Right lobe of liver (tissue), 6 donors: ENCODE measurements at places on chromosomes 6 and 20.

GRCh38 chr6:162078126-162078525 lies 649.4 kb downstream of the PRKN start:
- no peak for DNase-seq
- H3K4me1 ChIP-seq = no peaks in the 10 kb centered on the region
- H3K27ac ChIP-seq = no peak overlapping the region
- H3K4me3 ChIP-seq = no peak overlapping the region

- no peak for DNase-seq
- H3K36me3 ChIP-seq = no peaks in the 10 kb centered on the region
- H3K27me3 ChIP-seq = no peaks in the 10 kb centered on the region
- no peak overlapping the region for H3K27ac ChIP-seq
- no peak overlapping the region for H3K4me3 ChIP-seq
These were observed 35.0 kb downstream of the BTBD9 start for GRCh38 chr6:38604700-38605099.

DNA sequence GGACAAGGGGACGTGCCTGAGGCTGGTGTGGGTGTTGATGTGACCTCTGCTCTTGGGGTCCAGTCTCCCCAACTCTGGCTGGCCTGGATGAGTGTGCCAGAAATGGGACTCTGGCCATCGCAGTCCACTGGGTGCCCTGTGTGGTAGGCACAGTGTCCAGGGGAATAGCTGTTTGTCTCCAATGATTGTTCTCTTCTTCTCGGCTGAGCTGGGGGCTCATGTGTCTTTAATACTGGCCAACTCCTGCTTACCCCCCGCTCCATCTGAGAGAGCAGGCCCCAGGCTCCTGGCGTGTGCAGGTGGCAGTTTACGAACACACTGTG lies 45.0 kb downstream of the RBM38 start:
- no peaks in the 10 kb centered on the region for H3K27me3 ChIP-seq
- no peak for DNase-seq
- no peak overlapping the region for H3K4me3 ChIP-seq
- peak overlapping the region; percentile 84 for H3K27ac ChIP-seq
- no peaks in the 10 kb centered on the region for H3K36me3 ChIP-seq

DNA sequence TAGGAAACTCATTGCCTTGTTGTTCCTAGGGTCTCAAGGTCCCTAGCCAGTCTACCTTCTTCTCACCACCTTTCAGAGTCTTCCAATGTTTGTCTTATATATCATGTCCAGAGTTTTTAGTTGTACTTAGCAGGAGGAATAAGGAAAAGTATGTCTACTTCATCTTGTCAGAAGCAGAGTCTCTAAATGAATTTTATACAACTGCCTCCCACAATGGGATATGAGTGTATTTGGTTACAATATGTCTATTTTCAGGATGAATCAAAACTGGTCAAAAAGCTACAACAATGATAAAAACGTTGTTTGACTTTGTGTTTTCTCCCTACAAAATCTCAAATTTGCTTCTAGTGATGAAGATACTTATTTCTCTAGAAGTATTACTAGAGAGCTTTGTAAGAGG lies 7.0 kb downstream of the GLO1 start:
- no peaks in the 10 kb centered on the region for H3K4me1 ChIP-seq
- no peaks in the 10 kb centered on the region for H3K36me3 ChIP-seq
- no peaks in the 10 kb centered on the region for H3K27me3 ChIP-seq

- H3K27me3 ChIP-seq = no peaks in the 10 kb centered on the region
- H3K27ac ChIP-seq = no peak overlapping the region
- no peaks in the 10 kb centered on the region for H3K4me1 ChIP-seq
- DNase-seq = no peak
- no peaks in the 10 kb centered on the region for H3K36me3 ChIP-seq
These were observed 116.0 kb upstream of the JARID2 start for GRCh38 chr6:15129887-15130286.

DNA sequence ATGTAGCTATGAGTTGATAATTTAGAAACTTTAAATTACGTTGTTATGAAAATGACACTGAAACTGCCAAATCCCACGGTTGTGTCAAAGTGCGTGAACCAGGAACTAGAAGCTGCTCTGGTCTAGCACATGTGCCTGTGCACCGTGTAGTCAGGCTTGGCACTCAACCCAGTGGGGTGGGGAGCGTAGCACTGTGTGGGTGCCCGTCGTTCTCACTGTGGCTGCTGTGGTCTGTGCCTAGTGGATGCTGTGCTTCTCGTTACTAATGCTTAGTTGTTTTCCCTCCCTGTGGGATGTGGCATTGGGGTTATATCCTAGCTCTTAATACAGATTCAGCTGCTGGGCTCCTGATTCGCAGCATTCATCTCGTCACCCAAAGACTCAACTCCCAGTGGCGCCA lies 46.2 kb upstream of the ADIG start:
- DNase-seq = no peak
- peaks cover 20% of the 10 kb centered on the region for H3K36me3 ChIP-seq
- H3K27ac ChIP-seq = no peak overlapping the region
- H3K4me1 ChIP-seq = no peaks in the 10 kb centered on the region
- no peaks in the 10 kb centered on the region for H3K27me3 ChIP-seq

GRCh38 chr20:33604084-33604990 lies 57.8 kb upstream of the C20orf144 start:
- H3K27me3 ChIP-seq = no peaks in the 10 kb centered on the region
- H3K27ac ChIP-seq = peak overlapping the region; percentile 12
- H3K4me3 ChIP-seq = no peak overlapping the region
- DNase-seq = no peak
- H3K4me1 ChIP-seq = no peaks in the 10 kb centered on the region
- H3K36me3 ChIP-seq = no peaks in the 10 kb centered on the region

GRCh38 chr6:106186172-106186571 lies 100.0 kb downstream of the PRDM1 start:
- no peaks in the 10 kb centered on the region for H3K4me1 ChIP-seq
- no peak for DNase-seq
- H3K27ac ChIP-seq = no peak overlapping the region
- no peaks in the 10 kb centered on the region for H3K27me3 ChIP-seq
- H3K4me3 ChIP-seq = no peak overlapping the region

- H3K4me1 ChIP-seq = peaks cover 8% of the 10 kb centered on the region
- peak; percentile 81 for DNase-seq
- no peak overlapping the region for H3K4me3 ChIP-seq
- H3K27me3 ChIP-seq = no peaks in the 10 kb centered on the region
These were observed 156.0 kb downstream of the CEBPB start for GRCh38 chr20:50346374-50347283.

- H3K27ac ChIP-seq = no peak overlapping the region
- H3K4me1 ChIP-seq = no peaks in the 10 kb centered on the region
- H3K4me3 ChIP-seq = no peak overlapping the region
- no peak for DNase-seq
These were observed 18.3 kb upstream of the NHSL1 start for GRCh38 chr6:138517635-138518034.

- peak; percentile 36 for DNase-seq
- H3K27me3 ChIP-seq = no peaks in the 10 kb centered on the region
- H3K36me3 ChIP-seq = no peaks in the 10 kb centered on the region
- no peak overlapping the region for H3K27ac ChIP-seq
- H3K4me3 ChIP-seq = no peak overlapping the region
These were observed 956 bp downstream of the CHRNA4 start for GRCh38 chr20:63359937-63360849.

DNA sequence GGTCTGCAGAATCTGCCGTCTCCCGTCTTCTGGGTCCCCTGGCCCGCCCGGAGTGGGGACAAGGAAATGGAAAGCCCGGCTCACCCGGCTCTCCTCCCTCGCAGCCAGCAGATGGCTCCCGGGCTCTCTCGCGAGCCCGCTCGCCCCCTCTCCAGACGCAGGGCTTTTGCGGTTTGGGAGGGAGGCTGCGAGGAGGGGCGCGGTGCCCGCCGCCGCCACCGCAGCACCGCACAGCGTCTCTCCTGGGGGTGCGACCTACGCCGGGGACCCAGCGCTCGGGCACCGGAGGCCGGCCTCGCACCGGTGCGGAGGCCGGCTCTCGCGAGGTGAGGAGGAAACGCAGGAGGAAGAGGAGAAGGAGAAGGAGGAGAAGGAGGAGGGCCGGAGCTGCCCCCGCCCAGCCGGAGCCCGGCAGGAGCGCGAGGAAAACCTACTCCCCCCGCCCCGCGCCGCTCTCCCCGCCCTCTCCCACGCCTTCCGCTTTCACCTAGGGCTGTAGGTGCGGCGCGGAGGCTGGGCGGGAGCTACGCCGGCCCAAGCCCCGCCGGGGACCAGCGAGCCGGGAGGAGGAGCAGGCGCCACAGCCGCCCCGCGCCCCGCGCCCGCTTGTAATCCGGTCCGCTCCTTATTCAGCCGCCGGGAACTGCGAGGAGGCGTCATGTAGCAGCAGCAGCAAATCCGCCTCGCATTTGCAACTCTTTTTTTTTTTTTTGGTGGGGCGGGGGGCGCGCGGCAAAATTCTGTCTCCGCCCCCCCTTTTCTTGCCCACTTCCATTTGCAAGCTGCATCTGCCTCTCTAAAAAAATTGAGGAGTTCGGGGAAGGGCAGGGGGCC lies at the start of gene CARMIL1:
Gene CARMIL1 (plus strand): TSS at position 461 of the 834 bp plus-strand sequence. CDS start 422 bp downstream, outside the sequence.
- H3K27ac ChIP-seq = peak within 1 kb of the TSS; percentile 62

GRCh38 chr20:13102694-13103093 lies 93.9 kb downstream of the SPTLC3 start:
- H3K4me1 ChIP-seq = no peaks in the 10 kb centered on the region
- H3K27ac ChIP-seq = no peak overlapping the region
- H3K36me3 ChIP-seq = no peaks in the 10 kb centered on the region
- no peaks in the 10 kb centered on the region for H3K27me3 ChIP-seq
- H3K4me3 ChIP-seq = no peak overlapping the region
- no peak for DNase-seq

- H3K4me3 ChIP-seq = no peak overlapping the region
- DNase-seq = no peak
- no peaks in the 10 kb centered on the region for H3K27me3 ChIP-seq
- H3K36me3 ChIP-seq = no peaks in the 10 kb centered on the region
- no peaks in the 10 kb centered on the region for H3K4me1 ChIP-seq
- H3K27ac ChIP-seq = no peak overlapping the region
These were observed 193.7 kb downstream of the EYA2 start for GRCh38 chr20:47088335-47088734.

- H3K36me3 ChIP-seq = no peaks in the 10 kb centered on the region
- H3K27ac ChIP-seq = peak within 1 kb of the TSS; percentile 96
- peak; percentile 93 for DNase-seq
- H3K4me1 ChIP-seq = no peaks in the 10 kb centered on the region
These were observed at the start of gene TSHZ2 for GRCh38 chr20:52972190-52972937. Gene TSHZ2 (plus strand): TSS chr20:52972358. CDS start chr20:52973294, 936 bp downstream.

- DNase-seq = no peak
- H3K27me3 ChIP-seq = no peaks in the 10 kb centered on the region
- H3K36me3 ChIP-seq = no peaks in the 10 kb centered on the region
- H3K4me1 ChIP-seq = no peaks in the 10 kb centered on the region
- H3K27ac ChIP-seq = no peak overlapping the region
- no peak overlapping the region for H3K4me3 ChIP-seq
These were observed 98.7 kb upstream of the FUT9 start for GRCh38 chr6:95917034-95917433.

DNA sequence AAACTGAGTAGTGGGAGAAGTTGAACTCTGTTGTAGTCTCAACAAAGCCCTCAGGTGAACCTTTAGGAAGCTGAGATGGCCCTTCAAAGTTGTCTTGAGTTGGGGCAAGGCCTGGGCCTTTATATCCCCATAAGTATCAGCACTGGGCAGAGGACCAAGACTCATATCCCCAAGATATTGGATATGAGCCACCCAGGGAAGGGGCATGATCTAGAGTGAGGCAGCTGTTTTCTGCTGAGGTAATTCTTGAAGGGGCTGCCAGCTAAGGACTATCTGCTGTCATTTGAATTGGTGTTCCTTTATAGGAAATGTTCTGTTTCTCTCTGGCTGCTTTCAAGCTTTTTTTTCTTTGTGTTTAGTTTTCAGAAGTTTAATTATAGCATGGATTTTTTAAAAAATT lies 140.7 kb upstream of the FLRT3 start:
- no peak overlapping the region for H3K4me3 ChIP-seq
- H3K36me3 ChIP-seq = no peaks in the 10 kb centered on the region
- no peaks in the 10 kb centered on the region for H3K27me3 ChIP-seq
- DNase-seq = no peak

GRCh38 chr6:51137777-51138176 lies 319.1 kb downstream of the TFAP2B start:
- no peaks in the 10 kb centered on the region for H3K36me3 ChIP-seq
- DNase-seq = no peak
- H3K4me3 ChIP-seq = no peak overlapping the region

- H3K27me3 ChIP-seq = no peaks in the 10 kb centered on the region
- H3K27ac ChIP-seq = no peak overlapping the region
- H3K4me1 ChIP-seq = no peaks in the 10 kb centered on the region
These were observed 24.5 kb downstream of the PYGB start for GRCh38 chr20:25272223-25273000.

DNA sequence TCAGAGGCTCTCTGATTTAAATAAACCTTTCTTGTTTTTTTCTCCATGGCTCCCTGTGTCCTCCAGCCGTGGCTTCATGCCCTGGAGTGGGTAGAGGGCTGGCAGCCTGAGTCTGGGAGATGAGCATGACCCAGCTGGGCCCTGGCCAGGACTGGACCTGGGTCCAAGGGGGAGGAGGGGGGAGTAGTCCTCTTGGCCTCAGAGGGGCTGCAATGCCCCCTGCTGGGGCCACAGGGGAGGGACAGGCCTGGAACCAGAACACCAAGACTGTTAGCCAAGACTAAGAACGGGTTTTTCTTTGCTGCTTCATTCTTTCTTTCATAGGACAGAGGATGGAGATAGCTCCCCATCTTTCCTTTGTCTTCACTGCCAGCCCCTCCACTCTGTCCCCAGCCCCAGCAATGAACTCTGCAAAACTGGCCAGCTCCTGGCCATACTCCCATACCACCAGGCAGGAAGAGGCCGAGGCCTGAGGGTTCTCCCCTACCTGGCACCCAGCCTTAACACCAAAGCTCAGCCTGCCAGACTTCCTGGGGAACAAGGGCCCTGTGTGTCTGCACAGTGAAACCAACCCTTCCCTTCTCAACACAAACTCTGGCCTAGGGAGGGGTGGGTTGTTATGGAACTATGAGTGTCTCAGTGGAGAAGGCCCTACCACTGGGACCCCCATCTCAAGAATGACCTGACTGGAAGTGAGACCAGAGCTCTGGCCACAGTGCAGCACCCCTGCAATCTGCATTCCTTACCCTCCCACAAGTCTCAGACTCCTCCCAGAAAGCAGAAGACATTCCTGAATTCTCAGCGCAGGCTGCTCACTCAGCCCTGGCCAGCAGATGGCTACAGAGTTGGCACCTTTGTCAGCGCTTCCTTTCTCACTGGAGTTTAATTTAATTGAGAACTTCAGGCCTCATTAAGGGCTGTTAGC lies 11.0 kb downstream of the SLC29A1 start:
- DNase-seq = peak; percentile 94
- no peaks in the 10 kb centered on the region for H3K4me1 ChIP-seq
- no peak overlapping the region for H3K4me3 ChIP-seq

DNA sequence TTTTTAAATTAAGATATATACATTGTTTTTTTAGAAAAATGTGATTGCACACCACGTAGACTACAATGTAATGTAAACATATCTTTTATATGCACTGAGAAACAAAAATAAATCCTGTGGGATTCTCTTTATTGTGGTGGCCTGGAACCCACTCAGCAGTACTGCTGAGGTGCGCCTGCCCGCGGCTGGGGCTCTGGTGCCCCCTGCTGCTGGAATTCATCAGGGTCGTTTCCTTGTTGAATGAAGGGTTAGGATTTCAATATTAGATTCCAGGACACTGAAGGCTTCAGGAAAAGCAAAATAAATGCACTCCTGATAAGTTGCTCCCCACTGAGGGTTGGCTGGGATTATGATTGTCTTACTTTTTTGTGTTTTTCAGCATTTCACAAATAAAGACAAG lies 175.8 kb upstream of the GGTLC1 start:
- no peak for DNase-seq
- H3K36me3 ChIP-seq = no peaks in the 10 kb centered on the region
- H3K27ac ChIP-seq = no peak overlapping the region
- no peak overlapping the region for H3K4me3 ChIP-seq
- H3K4me1 ChIP-seq = no peaks in the 10 kb centered on the region
- no peaks in the 10 kb centered on the region for H3K27me3 ChIP-seq
